ENCODE measurements at places on chromosomes 12 and 14.
A peak's percentile ranks its signal among the peaks of the same experiment; 100 is the strongest.

DNA sequence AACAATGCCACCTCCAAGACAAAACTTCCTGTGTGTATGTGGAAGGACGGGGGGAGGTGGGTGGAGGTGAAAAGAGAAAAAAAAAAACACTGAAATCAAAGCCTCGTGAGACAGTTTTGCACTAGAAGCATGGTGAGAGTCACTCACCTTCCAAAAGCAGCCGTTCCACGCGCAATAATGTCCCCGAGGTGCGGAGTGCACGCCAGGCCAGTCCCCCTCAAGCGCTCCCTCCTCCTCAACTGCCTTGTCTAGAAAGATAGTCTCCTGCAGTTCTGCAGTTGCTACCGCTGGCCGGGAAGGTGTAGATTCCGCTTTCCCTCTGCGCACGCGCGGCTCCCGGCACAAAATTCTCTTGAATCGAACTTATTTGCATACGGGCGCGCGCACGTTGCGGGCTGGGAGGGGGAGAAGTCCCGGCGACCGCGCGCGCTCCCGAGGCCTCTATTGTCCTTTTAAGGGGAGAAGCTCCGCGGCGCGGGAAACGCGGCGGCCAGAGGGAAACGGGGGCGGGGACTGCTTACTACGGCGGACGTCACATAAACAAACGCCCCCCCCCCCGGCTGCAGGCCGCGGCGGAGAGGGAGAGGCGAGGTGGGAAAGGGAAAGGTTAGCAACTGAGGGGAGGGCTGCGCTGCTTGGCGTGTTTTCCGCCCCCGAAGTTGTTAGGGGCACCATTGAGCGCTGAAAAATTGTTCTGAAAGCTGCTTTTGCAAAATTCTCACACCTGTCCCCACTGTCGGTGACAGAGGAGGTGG, at the start of gene SINHCAF:
TSS of gene SINHCAF (minus strand) at position 274 of the 755 bp plus-strand sequence. CDS start 27,946 bp downstream, outside the sequence.
- peak; percentile 100 for DNase-seq

DNA sequence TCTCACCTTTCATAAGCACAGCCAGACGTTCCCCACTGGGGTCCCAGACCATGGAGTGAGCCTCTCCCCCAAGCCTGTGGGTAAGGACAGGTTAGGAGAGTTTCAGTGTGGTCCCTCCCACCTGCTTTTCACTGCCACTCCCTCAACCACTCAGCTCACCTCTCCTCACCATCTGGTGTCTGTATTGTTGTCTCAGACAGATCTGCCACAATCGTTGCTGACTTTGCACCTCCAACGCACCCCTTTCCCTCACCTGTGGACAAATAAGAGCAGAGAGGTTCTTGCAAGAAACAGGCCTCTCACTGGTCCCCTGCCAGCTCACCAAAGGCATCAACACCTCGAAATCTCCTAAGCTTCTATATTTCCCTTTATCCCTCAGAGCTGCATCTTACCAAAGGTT, 8.8 kb downstream of the MYG1 start:
- DNase-seq, result no peak

GRCh38 chr14:48747561-48748089, 838.6 kb downstream of the RPS29 start:
- DNase-seq, result peak; percentile 83

DNA sequence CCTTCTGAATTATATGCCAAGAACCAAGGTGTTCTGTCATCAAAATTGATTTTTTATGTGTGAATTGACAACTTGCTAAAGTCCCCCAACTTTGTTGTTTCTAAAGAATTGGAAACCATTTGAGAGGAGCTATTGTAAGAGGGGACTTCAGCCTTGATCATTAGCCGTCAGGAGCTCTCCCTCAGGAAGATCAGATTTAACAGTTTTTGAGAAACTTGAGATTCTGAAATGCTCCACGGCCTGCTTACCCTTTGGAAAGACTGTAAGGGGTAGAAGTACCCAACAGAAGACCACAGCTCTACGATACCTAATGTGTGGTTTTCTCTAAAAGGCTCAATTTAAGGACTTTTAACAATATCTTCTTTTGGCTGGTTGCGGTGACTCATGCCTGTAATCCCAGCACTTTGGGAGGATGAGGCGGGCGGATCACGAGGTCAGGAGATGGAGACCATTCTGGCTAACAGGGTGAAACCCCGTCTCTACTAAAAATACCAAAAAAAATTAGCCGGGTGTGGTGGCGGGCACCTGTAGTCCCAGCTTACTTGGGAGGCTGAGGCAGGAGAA, 51.1 kb downstream of the BAZ2A start:
- no peak for DNase-seq

DNA sequence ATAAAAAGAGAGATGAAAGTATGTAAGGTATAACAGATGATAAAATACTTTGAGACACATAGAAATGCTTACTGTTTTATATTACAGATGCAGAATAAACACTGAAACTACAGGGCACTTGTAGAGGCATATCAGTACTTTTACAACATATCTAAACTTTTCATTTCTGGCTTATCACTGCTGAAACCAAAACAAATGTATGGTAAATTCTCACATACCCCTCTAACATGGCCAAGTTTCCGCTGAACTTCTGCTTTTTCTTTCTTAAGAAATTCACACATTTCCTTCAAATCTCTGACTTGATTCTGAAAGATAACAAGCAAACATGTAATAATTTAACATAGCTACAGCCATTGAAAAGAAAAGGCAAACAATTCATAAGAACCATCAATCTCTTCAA, 33.3 kb upstream of the C12orf50 start:
- no peak for DNase-seq

DNA sequence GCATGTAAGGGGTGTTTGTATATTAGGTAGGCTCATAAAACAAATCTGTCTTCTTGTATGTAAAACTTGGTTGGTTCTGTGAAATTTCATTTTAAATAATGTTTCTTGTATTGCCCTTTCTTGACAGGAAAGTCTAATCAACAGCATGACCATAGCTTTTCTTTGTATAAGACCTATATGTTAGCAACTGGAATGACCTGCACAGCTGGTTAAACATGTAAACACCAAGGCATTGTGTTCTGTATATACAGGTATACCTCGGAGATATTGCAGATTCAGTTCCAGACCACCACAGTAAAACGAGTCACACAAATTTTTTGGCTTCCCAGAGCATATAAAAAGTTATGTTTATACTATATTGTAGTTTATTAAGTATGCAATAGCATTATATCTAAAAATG, 183.6 kb downstream of the ERC1 start:
- no peak for DNase-seq

GRCh38 chr12:117042171-117042842, 56.9 kb downstream of the TESC start:
- DNase-seq, result no peak

GRCh38 chr12:65779091-65779642, 45.1 kb upstream of the HMGA2 start:
- peak; percentile 24 for DNase-seq

DNA sequence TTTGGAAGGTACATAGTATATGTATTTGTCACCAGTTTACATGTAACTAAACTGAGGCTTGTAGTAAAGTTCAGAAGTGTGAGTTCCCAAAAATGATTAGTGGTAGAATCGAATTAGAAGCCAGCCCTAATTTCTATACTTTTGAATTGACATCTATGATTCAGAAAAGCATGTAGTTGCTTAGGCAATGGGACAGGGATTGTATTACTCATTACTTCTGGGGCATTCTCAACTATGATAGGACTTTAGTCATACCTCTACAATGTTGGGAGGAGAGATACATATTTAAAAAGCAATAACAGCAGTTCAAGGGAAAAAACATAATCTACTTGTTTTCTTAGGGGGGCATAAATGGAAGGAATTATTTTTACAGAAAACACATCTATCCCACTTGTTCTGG, 277.9 kb upstream of the E2F7 start:
- DNase-seq, result no peak

DNA sequence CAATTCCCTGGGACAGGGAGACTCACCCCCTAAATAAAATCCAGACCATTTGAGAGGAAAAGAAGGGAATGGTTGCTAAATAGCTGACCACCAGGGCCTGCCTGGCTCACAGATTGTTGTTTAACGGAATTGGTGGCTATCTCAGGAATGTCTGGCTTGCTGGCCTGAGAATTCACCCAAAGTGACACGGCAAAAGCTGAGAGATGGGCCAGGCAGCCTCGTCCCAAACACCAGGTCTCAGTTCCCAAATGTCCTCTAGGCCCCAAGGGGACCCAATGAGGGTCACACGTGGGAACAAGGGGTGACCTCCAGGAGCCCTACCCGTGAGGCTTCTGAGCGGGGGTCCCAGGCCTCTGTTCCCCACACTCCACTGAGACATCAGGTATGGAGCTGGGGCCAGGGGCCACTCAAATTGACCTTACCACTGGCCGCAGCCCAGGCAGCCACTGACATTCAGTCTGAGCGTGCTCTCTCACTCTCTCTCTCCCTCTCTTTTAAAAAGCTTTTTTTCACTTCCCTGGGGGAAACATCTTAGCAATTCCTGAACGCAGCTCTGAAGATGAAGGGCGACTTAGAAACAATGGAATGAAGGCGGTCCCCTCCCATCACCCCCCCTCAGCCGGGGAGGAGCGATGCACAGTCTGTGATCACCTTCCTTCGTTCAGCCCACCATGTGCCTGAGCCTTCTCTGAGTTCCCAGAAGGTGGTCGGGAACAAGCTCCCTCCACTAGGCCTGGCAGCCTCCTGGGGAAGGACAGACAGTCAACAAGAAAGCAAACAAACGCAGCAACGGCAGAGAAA, 131.2 kb downstream of the SCARB1 start:
- no peak for DNase-seq

DNA sequence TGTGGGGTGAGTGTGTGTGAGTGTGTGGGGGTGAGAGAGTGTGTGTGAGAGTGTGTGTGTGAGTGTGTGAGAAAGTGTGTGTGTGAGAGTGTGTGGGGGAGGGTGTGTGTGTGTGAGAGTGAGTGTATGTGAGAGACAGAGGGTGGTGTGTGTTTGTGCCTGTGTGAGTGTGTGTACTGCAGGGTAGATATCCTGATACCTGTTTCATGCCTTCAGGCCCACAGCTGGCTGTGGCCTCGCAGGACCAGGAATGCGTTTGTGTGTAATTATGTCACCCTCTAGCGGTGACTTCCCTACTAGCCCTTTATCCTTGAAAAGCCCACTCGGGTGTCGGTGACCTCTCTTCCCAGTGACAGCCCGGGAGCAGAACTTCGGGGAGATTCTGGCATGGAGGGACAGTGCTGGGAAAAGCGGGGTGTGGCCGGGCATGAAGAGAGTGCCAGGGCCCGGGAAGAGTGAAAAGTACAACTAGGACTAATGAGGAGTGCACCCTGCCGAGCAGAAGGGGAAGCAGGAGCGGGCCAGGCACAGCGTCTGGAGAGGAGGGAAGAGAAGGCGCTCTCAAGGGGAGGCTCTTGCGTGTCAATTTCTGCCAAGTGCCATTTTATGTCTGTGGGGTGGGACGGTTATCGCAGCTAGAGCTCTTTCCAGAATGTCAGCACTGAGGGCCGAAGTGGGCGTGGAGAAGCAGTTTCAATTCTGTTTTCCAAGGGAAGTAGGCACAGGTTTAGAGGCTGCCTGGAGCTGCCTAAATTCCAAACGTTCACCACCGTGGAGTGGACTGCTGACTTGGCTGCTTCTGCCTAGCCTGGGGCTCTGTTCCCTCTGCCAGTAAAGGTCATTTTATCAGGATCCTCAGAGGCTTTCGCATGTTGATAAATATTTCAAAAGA, 11.0 kb upstream of the FBXL14 start:
- DNase-seq, result peak; percentile 83

GRCh38 chr12:51977320-51977753, 25.8 kb downstream of the ACVR1B start:
- DNase-seq, result no peak

DNA sequence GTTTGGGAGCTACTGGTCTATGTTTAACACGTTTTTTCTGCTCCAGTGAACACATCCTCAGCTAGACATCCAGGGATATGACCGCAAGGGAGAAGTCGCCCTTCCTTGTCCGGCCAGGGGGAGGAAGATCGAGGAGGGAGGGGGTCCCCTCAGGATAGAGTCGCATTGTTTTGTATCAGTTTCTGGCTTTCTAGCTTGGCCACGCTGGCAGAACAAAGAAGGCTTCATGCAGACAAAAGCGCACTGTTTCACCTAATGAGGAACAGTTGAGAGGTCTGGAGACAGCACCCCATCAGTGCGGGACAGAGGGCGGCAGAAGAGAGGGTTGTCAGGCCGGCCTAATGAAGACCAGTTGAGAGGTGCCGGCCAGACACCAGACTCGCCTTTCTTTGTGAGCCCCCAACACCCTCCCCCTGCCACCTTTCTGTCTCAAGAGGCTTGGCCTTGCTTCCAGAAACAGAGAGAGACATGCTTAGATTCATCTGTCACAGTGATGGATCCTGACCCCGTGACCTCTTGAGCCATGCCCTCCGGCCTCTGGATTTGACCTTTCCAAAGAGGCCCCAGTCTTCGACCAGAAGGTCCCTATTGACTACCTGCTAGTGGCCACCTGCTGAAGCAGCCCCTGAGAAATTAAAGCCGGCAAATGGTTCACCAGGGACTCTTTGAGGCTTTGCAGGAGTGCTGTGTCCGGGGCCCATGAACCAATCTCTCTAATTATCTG, 254.7 kb upstream of the TBX3 start:
- DNase-seq, result no peak

DNA sequence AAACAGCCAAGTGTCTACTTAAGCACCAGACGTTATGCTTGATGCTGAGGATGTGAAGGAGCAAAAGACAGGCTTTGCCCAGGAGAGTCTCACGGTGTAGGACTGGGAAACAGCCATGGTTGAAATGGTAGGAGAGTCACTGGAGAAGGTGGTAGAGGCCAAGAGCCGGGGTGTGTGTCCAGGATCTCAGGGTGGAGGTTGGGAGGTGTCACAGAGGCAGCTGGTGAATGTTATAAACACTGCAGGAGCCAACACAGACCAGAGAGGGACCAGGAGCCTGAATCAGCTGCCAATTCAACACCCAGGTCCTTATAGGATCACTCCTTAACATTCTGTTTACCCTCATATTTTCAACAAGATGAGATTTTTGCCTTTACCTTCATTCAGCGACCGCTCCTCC, 7.5 kb downstream of the NID2 start:
- DNase-seq, result no peak

DNA sequence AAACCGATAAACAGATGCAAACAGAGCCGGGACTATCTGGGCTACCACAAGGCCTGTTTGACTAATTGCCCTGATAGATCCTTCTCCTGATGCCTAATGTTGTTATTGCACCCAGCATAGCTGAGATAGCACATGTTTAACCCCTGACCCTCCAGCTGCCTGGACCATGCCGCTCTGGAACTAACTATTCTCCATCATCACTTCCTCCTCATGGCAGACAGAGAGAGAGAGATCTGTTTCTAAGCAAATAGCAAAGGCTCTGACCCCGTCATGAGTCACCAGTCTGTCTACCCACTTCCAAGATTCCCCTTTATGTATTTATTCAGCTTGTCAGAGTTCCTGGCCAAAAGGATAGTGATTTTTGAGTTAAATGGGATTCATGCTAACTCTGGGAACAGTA, 58.2 kb upstream of the FLRT2 start:
- DNase-seq, result no peak

GRCh38 chr14:58765418-58765831, 127.7 kb downstream of the DACT1 start:
- no peak for DNase-seq

Data from HAP-1 (cell line).